ENCODE measurements at places on chromosomes 2 and 18.
A peak's percentile ranks its signal among the peaks of the same experiment; 100 is the strongest.

DNA sequence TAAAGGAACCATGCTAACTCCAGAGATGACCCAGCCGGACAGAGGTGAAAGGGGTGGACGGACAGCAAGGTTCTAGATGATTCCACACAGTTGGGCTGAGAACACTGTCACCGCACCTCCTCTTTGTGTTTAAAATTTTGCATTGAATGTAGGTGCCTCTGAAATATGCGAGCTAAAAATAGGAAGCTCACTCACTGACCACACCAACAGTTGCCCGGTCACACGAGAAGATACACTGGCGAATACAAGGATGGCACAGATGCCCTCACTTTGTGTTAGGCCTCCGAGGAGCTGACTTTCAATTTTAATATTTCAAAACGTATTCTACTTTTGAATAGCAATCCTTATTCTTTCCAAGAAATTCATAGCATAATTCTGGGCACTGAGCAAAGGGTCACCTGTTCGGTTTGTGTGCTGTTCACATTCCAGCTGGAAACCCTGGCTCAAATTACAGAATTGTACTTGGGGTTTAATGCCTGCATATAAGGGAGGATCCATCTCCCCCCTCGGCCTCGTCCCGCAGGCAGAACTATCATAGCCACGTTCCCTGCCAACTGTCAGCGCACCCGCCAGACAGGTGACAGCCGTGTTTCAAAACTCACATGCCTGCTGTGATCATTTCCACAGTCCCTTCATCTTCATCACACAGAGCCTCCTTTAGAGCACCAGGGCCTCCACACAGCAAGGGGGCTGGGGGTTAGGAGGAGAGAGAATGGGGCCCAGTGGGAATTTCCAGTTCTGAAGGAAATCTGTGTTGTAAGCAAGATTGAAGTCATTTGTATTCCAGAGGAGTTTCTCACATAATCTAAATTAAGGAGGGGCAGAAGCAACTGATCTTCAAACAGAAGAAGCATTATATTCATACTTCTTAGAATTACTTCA lies 48.2 kb downstream of the ADI1 start:
- DNase-seq, result no peak

DNA sequence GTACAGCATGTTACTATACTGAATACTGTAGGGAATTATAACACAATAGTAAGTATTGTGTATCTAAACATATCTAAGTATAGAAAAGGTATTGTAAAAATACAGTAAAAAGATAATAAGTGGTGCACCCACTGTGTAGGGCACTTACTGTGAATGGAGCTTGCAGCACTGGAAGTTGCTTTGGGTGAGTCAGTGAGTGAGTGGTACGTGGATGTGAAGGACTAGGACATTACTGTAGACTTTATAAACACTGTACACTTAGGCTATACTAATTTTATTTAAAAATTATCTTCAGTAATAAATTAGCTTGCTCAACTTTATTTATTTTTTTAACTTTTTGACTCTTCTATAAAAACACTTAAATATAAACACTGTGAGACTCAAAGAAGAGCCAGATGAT lies 82.6 kb downstream of the MTA3 start:
- DNase-seq, result no peak

DNA sequence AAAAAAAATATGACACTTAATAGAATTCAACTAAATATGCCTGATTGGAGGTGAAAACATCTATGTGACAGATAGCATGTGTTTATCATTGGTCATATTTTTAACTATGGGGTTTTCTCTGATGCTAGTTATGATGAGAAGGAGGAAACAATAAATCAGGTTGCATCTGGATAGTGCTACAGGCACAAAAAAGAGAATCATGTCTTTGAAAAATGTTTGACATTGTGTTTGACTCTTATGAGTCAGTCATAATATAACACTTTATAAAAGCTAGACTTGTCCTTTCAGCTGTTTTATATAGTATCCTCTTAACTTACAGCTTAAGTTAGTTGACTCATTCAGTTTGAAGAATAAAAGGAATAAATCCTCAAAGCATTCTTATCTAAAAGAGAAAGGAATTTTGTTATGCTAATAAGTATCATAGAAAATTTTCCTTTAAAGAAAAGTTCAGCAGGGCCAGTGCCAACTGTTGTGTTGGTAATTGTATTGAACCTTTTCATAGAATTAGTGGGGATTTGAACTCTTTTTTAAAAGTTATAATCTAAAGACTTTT lies 78.4 kb upstream of the UBXN4 start:
- no peak for DNase-seq

GRCh38 chr18:8081872-8082553 lies 514.9 kb downstream of the PTPRM start:
- no peak for DNase-seq

- no peak for DNase-seq
Measured at GRCh38 chr2:231336236-231336635, 59.3 kb upstream of the B3GNT7 start.

GRCh38 chr2:60818272-60818671 lies 62.2 kb downstream of the PAPOLG start:
- peak; percentile 29 for DNase-seq

- DNase-seq, result no peak
Measured at GRCh38 chr18:22165603-22166068, 3.8 kb upstream of the GATA6 start.

GRCh38 chr18:8322486-8322885 lies 286.8 kb upstream of the RAB12 start:
- no peak for DNase-seq

GRCh38 chr18:11040823-11041656 lies 108.3 kb downstream of the PIEZO2 start:
- peak; percentile 65 for DNase-seq

DNA sequence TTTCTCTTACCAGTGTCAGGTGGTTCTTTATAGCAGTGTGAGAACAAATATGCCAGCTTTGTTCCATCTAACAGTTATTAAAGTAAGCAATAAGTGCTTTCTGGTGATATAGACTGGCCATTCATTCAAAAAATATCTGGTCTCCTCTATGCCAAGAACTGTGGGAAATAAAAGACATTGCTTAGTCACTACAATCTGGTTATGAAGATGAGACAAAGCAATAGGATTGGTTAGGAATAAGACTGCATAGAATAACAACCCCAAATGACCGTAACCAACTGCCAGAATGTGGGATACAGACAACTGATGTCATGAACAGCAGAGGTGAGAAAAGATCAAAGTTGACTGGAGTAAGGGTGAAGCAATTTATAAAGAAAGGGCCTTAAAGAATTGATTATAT lies 83.8 kb downstream of the MBD2 start:
- no peak for DNase-seq

- DNase-seq, result peak; percentile 92
Measured at GRCh38 chr2:196233021-196233804, 61.8 kb upstream of the STK17B start.

- DNase-seq, result no peak
Measured at GRCh38 chr2:59585655-59586054, 967.8 kb downstream of the BCL11A start.

DNA sequence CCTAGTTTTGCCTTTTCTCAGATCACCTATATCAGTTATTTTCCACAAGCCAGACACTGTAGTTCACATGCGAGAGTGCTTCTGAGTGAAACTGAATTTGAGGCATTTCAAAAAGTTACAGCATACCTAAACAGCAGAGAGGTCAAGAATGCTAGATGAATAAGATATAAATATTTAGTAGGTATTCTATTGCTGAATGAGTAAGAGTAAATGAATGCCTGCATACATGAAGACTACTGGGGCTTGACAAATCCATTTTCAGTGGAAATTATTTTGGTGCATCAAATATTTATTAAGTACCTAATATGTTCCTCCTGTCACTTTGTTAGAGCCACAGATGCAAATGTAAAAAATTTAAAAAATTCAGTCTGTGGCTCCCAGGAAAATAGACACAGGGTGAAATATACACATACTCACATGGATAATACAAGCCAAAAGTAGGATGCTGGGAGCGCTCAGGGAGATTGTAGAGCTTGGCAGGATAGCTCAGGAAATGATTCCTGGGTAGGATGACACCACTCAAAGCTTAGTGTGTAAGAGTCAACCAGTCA lies 27.6 kb upstream of the CDC42EP3 start:
- no peak for DNase-seq

DNA sequence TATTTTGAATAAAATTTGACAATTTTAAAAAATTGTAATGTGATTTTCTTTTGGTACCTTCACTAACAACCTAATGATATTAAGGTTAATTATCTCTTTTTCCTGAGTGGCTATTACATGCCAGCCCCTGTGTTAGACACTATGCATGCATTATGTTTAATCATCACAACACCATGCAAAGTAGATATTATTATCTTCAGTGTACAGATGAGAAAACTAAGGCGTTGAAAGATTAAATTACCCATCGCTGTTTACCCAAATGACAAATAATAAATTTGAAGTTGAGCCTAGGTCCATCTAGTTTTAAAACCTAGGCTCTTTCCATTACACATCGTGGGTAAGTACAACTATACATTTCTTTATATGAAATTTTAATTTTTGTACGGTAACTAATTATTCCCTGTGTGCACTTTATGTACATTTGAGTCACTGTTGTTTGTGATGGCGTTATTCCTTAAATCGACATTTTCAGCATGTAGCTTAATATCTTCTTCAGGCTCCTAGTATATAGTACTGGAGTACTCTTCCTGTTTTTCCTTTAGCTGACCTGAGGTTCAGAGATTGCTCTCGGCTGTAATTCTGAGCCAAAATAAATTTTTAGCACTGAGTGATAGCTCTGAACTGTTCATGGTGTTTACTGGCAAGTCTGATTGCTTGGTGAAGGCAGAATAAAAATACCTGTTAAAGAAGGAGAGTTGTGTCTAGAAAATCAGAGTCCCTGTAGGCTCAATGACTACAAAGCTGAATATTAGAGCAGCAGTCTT lies 13.9 kb upstream of the MBD2 start:
- no peak for DNase-seq

DNA sequence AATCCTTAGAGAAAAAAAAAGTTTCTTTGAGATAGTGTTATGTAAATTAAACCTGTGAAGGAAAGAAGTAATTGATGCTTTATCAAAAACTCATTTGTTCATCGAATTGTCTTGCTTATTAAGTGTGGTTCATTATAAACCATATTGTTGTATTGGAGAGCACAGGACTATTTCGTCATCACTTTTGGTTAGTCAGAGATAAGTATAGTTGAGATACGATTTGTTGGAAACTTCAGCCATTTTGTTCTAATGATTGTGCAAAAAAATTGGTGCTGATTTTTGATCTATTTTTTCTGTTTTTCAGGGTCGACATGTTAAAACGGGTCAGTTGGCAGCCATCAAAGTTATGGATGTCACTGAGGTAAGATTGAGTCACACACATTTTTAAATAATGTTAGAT lies 92.9 kb downstream of the MAP4K4 start:
- DNase-seq, result no peak

DNA sequence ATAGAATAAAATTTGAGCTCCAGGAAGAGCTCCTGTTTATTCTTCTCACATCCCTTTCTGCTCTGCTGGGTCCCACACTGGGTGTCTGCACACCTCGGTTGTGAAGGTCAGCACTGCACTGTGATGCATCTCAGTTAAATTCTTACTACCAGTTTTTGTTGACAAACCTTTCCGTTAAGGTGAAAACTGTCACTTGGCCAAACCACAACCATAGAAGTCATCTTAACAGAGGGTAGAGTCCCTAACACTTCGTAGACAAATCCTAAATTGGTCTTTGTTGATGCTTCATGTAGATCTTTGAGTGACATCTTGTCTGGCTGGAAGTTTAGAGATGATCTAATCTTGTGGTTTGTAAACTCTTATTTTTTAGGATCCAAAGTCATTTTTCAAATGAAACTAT lies 167.4 kb upstream of the MAP3K20 start:
- DNase-seq, result no peak

GRCh38 chr2:221616561-221616960 lies 44.5 kb upstream of the EPHA4 start:
- DNase-seq, result no peak

DNA sequence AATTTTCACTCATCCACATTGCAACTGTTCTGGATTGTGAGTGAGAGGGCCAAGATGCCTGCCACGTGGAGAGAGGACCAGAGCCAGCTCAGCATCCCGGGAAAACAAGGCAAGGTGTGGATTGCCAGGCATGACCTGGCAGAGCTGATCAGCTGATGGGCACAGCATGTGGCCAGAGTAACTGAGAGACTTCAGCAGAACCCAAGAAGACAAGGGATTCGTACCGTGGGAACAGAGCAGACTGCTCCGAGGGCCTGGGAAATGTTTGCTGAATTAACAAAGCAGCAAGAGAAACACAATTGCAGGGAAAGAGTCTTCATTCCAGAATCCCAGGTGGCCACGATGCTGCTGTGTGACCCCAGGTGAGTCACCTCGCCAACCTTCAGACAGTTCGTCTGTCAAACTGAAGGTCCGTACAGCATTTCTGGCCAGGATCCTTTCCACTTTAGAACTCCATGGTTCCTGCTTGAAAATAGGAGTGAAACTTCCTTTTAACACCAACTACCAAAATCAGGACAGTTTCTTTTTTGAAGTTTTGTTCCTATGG lies 26.3 kb upstream of the POMC start:
- DNase-seq, result no peak

- no peak for DNase-seq
Measured at GRCh38 chr2:150156876-150157275, 330.6 kb downstream of the RND3 start.

- DNase-seq, result no peak
Measured at GRCh38 chr18:45774065-45774521, 50.1 kb downstream of the SLC14A1 start.

GRCh38 chr18:33010149-33010548 lies 237.3 kb upstream of the KLHL14 start:
- DNase-seq, result peak; percentile 74

DNA sequence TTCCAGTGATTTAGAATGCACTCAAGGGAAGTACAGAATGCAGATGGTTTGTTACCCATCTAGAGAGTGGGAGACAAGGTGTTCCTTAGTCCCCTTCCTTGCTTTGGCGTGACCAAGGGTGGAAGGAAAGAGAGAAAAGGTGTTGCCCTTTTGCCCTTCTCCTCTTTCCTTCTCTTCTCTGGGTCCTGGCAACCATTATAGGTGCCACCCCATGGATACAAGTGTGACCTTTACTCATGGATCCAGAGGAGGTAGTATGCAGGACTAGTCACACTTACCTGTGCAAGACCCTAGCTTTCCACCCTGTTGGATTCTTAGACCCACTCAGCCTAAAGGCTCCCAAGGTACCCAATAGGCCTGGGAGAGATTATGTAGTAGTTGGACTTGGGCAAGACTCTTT lies 11.6 kb upstream of the RBFA start:
- DNase-seq, result peak; percentile 10

- DNase-seq, result no peak
Measured at GRCh38 chr18:72161691-72162090, 382.5 kb downstream of the CBLN2 start.
